ENCODE measurements at places on chromosomes 6 and 20.

DNA sequence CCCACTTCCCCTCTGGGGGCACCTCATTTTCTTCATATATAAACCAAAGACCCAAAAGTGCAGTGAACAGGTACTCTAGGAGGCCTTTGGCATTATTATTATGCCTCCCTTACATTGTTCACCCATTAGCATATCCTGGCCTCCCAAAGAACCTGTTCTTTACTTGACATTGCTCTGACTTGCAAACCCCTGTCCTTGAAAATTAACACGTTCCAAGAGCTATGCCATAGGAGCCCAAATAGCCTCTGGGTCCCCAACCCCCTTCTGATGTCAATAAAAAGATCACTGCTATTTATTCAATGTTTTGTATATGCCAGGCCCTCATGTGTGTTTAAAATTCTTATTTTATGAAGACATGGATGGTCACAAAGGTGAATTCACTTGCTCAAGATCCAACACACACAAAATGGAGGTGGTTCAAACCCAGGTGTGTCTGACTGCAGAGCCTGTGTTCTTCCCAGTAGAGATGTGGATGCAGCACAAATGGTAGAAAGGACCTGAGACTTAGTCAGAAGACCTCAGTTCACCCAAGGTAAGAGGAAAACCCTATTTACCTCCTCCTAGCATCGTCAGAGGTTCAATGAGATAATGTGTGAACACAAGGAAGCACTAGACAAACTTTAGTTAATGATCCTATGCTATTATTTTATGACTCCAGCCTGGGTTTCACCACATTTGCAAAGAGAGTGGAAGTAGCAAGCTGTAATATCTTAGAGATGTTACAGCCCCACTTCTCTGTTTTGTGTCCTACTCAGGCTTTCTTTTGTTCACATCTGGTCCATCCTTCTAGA lies 36.6 kb downstream of the BCL2L1 start:
- H3K4me3 ChIP-seq, result no peak overlapping the region
- DNase-seq, result no peak
- H3K4me1 ChIP-seq, result peaks cover 57% of the 10 kb centered on the region
- H3K36me3 ChIP-seq, result peaks cover 3% of the 10 kb centered on the region

DNA sequence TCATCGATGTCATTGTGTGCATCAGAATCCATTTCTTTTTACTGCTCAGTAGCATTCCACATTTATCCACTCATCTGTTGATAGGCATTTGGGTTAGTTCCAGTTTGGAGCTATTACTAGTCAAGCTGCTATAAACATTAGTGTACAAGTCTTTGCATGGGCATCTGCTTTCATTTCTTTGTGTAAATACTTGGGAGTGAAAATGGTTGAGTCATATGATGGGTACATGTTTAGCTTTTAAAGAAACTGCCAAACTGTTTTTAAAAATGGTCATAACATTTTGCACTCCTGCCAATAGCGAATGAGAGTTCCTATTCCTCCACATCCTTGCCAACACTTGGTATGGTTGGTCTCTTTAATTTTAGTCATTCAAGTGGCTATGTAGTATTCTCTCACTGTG lies 21.2 kb upstream of the SLC22A2 start:
- no peak for DNase-seq
- no peaks in the 10 kb centered on the region for H3K36me3 ChIP-seq
- H3K27ac ChIP-seq, result no peak overlapping the region
- no peak overlapping the region for H3K4me3 ChIP-seq

DNA sequence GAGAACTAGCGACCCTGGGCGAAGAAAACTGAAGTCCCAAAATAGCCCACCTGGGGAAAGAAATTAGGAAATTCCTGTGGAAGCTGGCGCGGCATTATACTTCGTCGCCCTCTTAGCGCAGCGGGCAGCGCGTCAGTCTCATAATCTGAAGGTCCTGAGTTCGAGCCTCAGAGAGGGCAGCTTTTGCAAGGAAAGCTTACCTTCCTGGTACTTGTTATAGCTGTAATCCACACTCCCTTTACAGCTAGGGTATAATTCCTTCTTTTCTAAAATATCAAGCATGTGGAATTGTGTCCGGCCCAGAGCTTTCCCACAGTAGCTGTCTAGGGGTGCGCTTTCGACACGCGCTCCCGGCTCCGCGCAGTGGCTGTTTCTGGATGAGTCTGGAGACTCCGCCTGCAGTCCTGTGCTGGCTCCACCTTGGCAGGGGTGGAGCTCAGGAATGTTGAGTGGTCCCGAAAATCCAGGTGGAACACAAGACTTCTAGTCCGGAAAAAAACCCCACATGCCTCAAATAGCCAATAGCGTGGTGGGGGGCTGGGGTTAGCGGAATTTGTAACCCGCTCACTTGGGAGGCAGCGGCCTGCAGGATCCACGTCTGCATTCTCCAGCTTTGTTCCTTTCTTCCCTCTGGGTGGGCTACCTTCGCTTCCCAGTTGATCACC lies 83.7 kb upstream of the ZNF322 start:
- H3K4me3 ChIP-seq, result no peak overlapping the region
- no peaks in the 10 kb centered on the region for H3K36me3 ChIP-seq
- DNase-seq, result peak; percentile 57
- peaks cover 21% of the 10 kb centered on the region for H3K27me3 ChIP-seq
- H3K4me1 ChIP-seq, result no peaks in the 10 kb centered on the region

DNA sequence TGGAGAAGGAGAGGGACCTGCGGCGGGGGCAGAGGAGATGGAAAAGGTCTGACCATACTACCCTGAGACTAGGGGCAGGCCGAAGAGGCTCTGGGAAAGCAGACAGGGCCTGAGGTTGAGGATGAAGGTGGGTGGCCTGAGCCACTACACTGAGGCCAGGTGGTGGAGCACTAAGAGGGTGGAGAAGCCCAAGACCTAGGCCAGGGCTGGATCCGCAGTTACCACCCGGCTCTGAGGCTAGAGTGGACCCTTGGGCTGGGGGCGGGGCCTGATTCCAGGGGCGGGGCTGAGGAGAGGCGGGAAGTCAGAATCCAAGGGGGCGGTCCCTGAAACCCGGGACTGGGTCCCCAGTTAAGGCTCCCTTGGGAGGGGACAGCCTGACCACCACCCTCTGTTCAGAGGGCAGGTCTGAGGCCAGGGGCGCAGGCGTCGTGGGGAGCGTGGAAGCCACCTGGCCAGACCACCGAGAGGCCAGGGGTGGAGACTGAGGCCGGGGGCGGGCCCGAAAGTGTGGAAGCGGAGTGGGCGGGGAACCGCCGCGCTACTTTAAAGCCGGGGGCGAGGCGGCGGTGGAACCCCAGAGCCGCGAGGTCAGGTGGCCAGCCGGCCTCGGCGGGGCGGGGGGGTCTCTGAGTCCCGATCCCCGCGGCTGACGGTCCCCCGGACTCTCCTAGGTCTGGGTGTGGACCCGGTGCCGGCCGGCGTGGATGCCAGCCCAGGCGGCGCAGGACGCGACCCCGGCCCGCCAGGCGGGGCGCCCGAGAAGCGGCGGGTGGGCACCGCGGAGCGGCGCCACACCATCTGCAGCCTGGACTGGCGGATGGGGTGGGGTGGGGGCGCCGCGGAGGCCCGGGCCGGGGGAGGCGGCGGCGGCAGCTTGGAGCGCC lies 8.3 kb downstream of the CCM2L start:
- peaks cover 37% of the 10 kb centered on the region for H3K27me3 ChIP-seq
- H3K27ac ChIP-seq, result peak overlapping the region; percentile 33
- peak overlapping the region; percentile 64 for H3K4me3 ChIP-seq
- H3K36me3 ChIP-seq, result no peaks in the 10 kb centered on the region
- H3K4me1 ChIP-seq, result peaks cover 23% of the 10 kb centered on the region

DNA sequence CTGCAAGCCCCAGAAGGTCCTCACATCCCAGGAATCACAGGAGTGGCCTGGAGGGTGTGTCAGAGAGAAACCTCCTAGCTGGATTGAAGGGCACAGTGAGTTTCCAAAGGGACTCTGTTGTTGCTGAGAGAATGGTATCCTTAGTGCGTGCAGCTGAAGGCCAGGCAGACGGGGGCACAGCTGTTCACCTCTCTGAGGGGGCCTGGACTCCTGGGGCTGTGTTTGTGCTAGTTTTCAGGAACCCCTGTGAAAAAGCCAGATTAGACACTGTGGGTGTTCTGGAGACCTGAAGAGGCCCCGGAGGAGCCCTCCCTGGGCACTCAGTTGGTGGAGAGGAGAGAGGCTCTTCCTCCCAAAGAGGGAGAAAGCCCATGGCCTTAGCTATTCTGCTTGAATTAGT lies 223.4 kb downstream of the FARS2 start:
- H3K4me3 ChIP-seq, result no peak overlapping the region
- DNase-seq, result no peak
- H3K36me3 ChIP-seq, result peaks cover 10% of the 10 kb centered on the region
- H3K4me1 ChIP-seq, result no peaks in the 10 kb centered on the region

- no peaks in the 10 kb centered on the region for H3K27me3 ChIP-seq
- DNase-seq, result peak; percentile 70
- H3K27ac ChIP-seq, result no peak overlapping the region
- H3K4me3 ChIP-seq, result no peak overlapping the region
- H3K36me3 ChIP-seq, result no peaks in the 10 kb centered on the region
Observed at GRCh38 chr20:32967961-32968457, 36.2 kb downstream of the SUN5 start.

GRCh38 chr6:53673162-53673727 lies 7.7 kb upstream of the KLHL31 start:
- H3K27ac ChIP-seq, result no peak overlapping the region
- no peak for DNase-seq
- no peak overlapping the region for H3K4me3 ChIP-seq
- no peaks in the 10 kb centered on the region for H3K4me1 ChIP-seq

DNA sequence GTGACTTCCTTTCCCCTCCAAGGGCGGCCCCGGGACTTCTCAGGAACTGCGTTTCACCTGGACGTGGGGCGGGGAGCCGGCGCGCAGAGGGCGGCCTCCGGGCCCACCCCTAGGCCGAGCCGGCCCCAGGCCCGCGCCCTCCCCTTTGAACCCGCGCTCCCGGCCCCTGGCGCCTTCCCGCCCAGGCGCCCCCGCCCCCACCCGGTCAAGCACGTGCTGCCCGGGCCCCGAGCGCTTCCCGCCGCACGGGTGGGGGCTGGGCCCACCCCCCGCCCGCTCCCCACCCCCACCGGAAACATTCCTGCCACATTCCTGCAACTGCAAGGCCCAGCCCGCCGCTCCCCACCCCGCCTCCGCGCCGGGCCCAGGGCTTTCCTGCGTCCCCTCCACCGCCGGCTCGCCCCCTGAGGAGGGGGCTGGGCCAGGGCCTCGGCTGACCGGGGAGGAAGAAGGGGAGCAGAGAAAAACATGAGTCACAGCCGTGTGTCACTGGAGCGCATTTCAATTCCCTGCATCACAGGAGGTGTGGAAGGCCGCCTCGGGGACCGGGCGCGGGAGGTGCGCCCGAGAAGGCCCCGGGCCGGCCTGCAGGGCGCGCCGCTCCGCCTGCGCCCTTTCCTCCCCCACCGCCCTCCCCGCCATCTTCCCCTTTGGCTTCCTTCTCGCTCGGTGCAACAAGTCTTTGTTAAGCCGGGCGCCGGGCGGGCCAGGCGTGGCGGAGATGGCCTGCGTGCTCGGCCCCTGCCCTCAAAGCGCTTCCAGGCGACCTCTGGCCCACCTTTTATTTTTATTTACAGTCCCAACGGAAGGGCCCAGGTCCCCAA lies 1.2 kb upstream of the HMGA1 start:
- DNase-seq, result no peak
- no peaks in the 10 kb centered on the region for H3K27me3 ChIP-seq
- H3K27ac ChIP-seq, result peak overlapping the region; percentile 91

DNA sequence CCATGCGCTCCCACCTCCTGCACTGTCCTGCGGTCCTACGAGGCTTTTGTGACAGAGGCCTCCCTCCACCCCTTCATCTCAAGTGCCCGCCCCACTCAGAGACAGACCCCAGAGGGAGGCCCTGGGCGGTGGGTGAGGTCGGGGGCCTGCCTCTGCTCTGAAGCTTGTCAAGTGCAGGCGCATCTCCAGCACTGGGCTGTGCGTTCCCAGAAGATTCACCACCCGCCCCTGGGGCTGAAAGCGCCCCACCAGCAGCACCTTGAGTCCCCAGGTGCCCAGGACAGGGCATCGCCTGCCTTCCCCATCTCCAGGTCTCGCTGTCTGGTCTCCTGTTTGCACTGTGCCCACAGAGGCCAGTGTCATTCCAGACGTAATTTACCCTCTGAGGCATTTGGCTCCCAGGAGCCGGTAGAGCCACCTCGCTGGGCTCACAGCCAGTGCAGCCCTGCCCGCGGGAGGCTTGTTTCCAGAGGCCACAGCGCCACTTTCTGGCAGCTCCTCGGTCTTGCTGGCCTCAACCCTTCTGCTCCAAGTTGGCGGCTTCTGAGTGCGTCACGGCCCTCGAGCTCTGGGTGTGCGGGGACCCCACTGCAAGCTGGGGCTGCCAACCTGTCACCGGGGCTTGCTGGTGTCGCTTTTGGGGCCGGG lies 191.1 kb downstream of the TAF4 start:
- no peaks in the 10 kb centered on the region for H3K36me3 ChIP-seq
- DNase-seq, result no peak
- H3K27me3 ChIP-seq, result peaks cover 36% of the 10 kb centered on the region
- no peak overlapping the region for H3K27ac ChIP-seq
- no peaks in the 10 kb centered on the region for H3K4me1 ChIP-seq
- no peak overlapping the region for H3K4me3 ChIP-seq

DNA sequence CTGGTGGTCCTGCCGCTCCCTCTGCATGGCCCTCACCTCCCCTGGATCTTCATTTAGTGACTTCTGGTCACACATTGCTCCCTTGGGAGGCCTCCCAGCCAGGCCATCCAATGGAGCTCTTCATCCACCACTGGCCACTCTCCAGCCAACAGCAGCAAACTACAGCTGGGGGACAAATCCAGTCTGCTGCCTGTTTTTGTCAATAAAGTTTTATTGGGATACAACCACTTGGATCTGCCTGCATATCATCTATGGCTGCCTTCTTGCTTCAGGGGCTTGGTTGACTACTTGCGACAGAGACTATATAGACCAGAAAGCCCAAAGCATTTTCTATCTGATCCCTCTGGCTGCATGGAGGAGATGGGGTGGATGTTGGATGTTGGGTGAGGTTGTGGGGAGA lies 156.6 kb upstream of the SULF2 start:
- no peaks in the 10 kb centered on the region for H3K27me3 ChIP-seq
- H3K27ac ChIP-seq, result no peak overlapping the region
- no peaks in the 10 kb centered on the region for H3K4me1 ChIP-seq
- no peak overlapping the region for H3K4me3 ChIP-seq
- DNase-seq, result no peak

GRCh38 chr6:148367411-148368024 lies 24.9 kb downstream of the SASH1 start:
- H3K4me1 ChIP-seq, result peaks cover 62% of the 10 kb centered on the region
- peak overlapping the region; percentile 72 for H3K27ac ChIP-seq
- no peak for DNase-seq
- H3K27me3 ChIP-seq, result no peaks in the 10 kb centered on the region

DNA sequence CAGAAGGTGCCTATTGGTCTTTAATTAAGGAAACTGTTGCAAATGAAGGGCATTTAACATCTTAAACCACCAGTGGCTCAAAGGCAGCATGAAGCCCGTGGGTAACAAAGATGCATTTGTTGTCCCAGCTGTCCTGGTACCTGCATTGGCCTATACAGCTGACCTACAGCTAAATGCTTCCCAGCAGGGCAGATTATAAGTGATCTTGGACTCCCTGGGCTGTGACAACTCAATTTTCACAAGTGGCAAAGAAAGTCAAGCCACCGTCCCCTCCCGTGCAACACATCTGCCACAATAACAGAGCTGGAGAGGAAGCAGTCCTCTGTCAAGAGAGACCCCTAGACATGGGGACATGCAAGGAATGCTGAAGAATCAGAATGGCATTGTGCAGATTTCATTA lies 31.5 kb upstream of the EDN3 start:
- peaks cover 3% of the 10 kb centered on the region for H3K27me3 ChIP-seq
- no peaks in the 10 kb centered on the region for H3K36me3 ChIP-seq
- no peak overlapping the region for H3K27ac ChIP-seq
- H3K4me1 ChIP-seq, result no peaks in the 10 kb centered on the region
- no peak for DNase-seq
- H3K4me3 ChIP-seq, result no peak overlapping the region

All from esophagus muscularis mucosa (tissue), 4 donors.